Astrocyte (in vitro differentiated cells and primary cell): ENCODE measurements at places on chromosomes 6 and 20. TPM values are rescaled to one million over a fixed set of nuclear protein-coding genes. Genes with fewer than 3 reads are reported as not detected.

SIRPD gene
- total RNA-seq = not detected in 2 replicates

OR2J3 gene
- total RNA-seq = not detected in 2 replicates

DNA sequence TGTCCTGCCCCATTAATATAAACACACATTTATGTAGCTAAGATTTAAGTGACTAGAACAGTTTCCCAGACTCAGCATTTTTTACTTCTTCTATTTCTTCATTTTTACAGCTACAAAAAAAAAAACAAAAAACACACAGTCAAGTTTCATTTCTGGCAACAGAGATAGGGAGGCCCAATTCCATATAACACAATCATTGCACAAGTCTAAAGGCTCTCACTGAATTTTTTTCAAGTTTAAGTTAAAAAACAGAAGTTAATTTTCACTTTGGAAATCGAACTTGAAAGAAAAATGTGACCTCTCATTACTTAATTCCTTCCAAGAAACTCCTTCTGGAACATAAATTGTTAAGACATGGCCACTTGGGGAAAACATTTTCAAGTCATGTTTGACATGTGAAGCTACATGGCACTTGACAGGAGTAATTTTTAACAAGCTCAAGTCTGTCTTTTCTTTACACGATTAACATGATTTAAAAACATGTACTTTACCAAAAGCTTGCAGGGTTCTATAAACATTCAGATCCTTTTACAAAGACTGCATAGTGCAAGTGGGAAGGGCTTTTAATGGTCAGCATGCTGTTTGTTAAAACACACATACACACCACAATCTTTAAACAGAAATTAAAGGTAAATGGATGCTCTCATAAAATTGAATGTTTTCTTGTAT is 100.1 kb upstream of the CCDC28A start:
- H3K4me3 ChIP-seq = no peak overlapping the region
- no peak for DNase-seq
- H3K27ac ChIP-seq = no peak overlapping the region
- H3K36me3 ChIP-seq = no peaks in the 10 kb centered on the region
- H3K27me3 ChIP-seq = no peaks in the 10 kb centered on the region
- no peaks in the 10 kb centered on the region for H3K4me1 ChIP-seq

GRCh38 chr6:81894306-81894705 is 141.8 kb upstream of the TENT5A start:
- H3K4me3 ChIP-seq = no peak overlapping the region
- H3K36me3 ChIP-seq = no peaks in the 10 kb centered on the region
- H3K4me1 ChIP-seq = peaks cover 42% of the 10 kb centered on the region

GRCh38 chr6:117655380-117655779 is 19.9 kb upstream of the NUS1 start:
- no peak overlapping the region for H3K4me3 ChIP-seq
- H3K27me3 ChIP-seq = no peaks in the 10 kb centered on the region
- DNase-seq = no peak
- no peaks in the 10 kb centered on the region for H3K4me1 ChIP-seq
